AG08395 (cell line): ENCODE measurements at places on chromosomes 16 and 17.

DNA sequence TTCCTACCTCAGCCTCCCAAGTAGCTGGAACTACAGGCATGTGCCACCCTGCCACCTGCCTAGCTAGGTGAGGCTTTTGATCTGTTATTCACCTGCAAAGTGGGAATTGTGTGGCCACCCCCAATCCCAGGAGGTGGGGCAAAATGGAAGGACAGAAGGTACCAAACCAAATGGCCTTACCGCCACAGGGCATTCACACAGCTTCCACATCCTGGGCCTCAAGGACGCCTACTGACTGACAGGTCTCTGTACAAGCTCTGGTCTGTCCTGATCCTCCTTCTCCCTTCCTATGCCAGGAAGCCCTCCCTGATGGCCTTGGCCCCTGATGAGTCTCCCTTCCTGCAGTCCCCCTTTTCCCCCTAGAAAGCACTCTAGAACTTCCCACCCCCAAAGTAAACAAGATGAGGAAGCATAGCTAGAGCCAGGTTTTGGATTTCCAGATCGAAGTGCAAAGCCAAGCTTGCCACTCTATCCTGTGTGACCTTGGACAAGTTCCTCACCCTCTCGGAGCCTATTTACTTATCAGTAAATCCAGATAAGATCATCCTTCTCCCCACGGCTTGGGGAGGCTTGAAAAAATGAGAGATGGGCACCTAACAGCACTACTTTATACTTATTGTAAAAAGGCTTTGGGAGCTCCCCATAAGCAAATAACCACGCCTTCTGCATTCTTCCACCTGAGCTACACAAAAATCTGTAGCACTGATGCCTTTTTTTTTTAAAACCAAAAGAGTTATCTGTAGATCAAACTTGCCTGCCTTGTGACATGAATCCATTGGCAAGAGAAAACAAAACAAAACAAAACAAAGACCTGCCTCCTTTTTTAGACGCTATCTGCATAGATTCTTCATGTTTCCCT is 4.5 kb downstream of the PLLP start:
- DNase-seq: no peak

GRCh38 chr16:89150090-89150835 is 21.3 kb upstream of the CDH15 start:
- DNase-seq: no peak

DNA sequence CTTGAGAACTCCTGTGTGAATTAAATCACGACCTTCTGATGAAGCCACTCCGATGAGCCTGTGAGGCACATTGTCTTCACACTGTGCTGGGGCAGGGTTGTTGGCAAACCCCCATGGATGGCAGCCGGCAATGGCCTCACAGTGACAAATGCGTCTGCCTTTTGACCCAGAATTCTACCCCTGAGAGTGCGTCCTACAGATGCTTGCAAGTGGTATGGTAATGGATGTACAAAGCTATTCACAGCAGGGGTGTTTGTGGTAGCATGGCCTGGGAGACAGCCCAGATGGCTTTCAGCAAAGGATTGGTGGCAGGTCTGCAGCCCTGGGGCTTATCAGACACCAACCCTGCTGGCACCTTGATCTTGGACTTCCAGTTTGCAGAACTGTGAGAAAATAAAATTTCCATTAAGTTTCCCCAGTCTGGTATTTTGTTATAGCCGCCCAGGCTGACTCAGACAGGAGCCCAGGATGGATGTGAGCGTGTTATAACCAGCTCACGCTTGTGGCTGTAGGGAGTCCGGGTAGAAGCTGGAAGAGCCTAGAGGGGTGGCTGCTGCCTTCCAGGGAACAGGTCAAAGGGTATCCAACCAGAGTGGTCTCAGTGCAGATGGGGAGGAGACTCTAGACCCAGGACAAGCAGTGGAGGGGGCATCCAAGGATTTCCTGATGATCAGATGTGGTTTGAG is 10.1 kb downstream of the AFMID start:
- no peak for DNase-seq

GRCh38 chr16:24452724-24453123 is 86.6 kb upstream of the RBBP6 start:
- no peak for DNase-seq

- no peak for DNase-seq
Observed at GRCh38 chr17:10879190-10879836, 41.4 kb upstream of the PIRT start.

- DNase-seq: no peak
Observed at GRCh38 chr17:79888009-79888540, 48.8 kb upstream of the CBX4 start.

- DNase-seq: no peak
Observed at GRCh38 chr16:59342669-59343068, 608.6 kb upstream of the GOT2 start.

- DNase-seq: no peak
Observed at GRCh38 chr17:59275618-59276017, 55.3 kb downstream of the GDPD1 start.

GRCh38 chr16:89623511-89624261 is 10.2 kb downstream of the DPEP1 start:
- peak; percentile 46 for DNase-seq

DNA sequence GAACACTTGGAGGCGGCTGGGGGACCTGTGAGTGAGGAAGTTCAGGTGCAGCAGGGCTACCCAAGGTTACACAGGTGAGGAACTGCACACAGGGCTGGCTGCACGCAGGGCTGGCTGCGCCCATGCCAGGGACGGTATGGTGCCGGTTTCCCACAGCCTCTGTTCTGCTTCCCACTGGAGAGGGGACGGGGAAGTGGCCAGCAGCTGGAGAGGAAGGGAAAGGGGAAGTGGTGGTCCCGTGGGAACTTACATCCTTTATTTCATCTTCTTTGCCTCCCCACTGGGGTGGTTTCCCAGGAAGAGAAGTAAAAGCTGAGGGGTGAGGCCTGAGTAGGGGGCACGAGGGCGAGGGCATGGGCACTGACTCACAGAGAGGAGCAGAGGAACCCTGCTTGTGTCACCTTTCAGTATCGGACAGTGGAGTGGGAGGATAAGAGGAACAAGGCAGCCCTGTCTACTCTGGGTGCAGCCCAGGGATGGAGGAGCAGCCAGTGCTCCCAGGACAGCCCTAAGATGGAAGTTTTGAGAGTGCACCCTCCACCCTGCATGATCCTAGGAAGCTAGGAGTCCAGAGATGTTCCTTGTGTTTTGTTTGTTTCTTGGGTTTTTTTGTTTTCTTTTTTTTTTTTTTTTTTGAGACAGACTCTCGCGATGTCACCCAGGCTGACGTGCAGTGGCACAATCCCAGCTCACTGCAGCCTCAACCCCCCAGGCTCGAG is 25.5 kb upstream of the CDH1 start:
- no peak for DNase-seq

DNA sequence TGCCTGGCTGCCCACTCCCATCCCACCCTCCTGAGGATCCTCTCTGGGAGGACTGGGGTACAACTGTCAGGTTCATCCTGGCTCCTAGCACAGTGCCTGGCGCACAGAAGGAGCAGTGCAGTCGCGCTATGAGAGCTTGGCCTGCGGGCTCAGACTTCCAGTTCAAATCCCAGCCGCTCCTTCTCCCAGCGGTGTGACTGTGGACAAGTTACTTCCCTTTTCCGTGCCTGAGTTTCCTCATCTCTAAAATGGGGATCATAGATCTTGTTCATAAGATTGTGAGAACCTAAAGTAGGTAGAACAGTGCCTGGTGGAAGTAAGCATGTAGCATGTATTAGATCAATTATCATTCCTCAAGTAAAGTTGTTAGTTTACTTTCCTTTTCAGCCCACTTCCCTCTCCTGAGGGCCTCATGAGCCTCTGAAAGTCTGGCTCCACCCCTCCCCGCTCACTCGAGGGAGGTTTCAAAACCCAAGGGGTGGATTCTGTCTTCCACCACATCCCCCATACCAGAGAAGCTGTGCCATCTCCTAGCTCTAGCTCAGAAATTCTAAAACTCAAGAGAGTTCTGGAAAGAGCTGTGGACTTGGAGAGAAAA is 19.9 kb upstream of the COL1A1 start:
- DNase-seq: peak; percentile 57

GRCh38 chr16:66254751-66255150 is 111.7 kb upstream of the CDH5 start:
- no peak for DNase-seq

GRCh38 chr16:78998879-78999278 is 601.7 kb downstream of the MAF start:
- no peak for DNase-seq

DNA sequence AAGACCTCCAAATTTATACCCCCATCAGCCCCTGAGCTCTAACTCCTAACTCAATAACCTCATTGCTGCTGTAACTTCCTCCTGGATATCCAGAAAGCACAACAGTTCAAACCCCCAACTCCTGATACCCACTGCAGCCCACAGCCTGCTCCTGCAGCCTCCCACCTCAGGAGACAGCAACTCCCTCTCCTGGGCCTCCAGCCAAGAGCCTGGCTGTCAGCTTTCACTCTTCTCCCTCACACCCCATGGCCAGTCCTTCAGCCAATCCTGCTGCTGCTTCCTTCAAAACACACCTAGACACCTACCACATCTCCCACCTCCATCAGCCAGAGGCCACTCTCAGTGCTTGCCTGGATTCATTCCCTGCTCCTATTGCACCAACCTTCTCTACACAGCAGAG is 5.4 kb downstream of the GINS2 start:
- no peak for DNase-seq

- DNase-seq: peak; percentile 52
Observed at GRCh38 chr17:32350666-32351418, 885 bp downstream of the ZNF207 start.
